ENCODE measurements at places on chromosomes 16 and 17.

- no peak for DNase-seq
Measured at GRCh38 chr16:56190048-56190676, 1.1 kb upstream of the GNAO1 start.

- DNase-seq, result peak; percentile 46
Measured at GRCh38 chr17:31373150-31374093, 18.1 kb upstream of the RAB11FIP4 start.

DNA sequence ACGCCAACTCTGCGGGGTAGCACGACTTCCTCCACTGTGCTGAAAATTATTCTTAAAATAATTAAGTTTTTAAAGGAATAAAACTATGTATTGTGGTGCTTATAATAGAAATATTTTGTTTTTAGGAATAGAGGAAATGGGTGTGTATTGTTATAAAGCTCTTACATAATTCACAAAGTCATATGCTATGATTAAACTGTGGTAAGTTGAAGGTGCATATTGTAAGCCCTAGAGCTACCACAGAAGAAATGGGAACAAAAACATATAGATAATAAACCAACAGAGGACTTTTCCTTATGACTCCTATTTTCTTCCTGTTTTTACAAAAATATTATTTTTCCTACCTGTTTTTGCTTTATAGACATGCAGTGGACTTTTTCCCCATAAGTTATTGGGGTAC is 4.3 kb upstream of the SLFN11 start:
- DNase-seq, result no peak

DNA sequence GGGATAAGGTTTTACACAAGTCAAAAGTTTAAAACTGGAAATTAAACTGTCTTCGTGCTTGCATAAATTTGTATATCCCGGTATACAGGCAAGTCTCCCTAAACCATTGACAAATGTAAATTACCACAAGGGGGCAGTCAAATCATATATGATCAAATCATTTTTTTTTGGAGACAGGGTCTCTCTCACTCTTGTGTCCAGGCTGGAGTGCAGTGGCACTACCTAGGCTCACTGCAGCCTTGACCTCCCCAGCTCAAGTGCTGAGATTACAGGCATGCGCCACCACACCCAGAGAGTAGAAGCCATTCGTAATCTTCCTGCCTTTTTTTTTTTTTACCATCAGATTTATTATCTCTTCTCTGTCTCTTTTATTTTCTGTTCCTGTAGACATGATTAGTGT is 18.5 kb downstream of the TOP2A start:
- DNase-seq, result peak; percentile 44

- DNase-seq, result no peak
Measured at GRCh38 chr17:55186937-55187770, 77.6 kb upstream of the HLF start.

DNA sequence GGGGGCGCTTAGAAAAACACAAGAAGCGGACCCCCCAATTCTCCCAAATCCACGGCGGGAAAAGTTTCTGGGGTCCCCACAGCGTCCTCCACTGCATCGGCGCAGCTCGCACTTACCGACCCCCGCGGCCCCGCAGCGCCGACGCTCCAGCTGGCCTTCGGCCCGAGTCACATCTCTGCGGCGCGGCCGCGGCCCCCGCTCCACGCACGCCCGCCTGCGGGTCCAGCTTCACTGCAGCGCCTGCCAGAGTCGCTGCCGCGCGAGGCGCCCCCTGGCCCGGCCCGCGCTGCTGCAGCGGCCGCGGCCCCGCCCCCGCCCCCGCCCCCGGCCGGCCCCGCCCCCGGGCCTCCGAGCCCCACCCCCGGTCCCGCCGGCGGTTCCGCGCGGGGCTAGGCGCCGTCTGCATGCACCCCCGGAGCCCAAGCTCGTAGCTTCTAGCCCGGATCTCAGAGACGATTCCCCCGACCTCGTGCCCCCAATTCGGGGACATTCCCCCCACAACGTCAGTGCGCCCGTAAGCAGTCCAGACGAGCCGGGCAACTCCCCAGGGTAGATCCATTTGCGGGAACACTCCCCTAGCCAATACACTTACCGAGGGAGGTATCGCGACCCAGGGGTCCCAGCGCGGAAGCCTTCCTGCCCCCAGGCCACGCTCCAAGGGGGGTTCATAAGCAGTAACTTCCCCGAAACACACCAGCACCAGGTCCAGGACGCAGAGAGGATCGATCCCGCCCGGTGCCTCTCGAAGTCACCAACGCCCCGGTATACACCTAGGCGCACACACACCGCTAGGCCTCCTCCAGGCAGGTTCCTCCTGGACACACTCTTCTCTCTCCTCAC is at the start of gene GPRC5B:
GPRC5B (minus strand) TSS at position 238 of the 840 bp plus-strand sequence. CDS start 12,003 bp downstream, outside the sequence.
- peak; percentile 10 for DNase-seq

GRCh38 chr16:769934-770333 is 9.4 kb downstream of the MSLN start:
- DNase-seq, result no peak

DNA sequence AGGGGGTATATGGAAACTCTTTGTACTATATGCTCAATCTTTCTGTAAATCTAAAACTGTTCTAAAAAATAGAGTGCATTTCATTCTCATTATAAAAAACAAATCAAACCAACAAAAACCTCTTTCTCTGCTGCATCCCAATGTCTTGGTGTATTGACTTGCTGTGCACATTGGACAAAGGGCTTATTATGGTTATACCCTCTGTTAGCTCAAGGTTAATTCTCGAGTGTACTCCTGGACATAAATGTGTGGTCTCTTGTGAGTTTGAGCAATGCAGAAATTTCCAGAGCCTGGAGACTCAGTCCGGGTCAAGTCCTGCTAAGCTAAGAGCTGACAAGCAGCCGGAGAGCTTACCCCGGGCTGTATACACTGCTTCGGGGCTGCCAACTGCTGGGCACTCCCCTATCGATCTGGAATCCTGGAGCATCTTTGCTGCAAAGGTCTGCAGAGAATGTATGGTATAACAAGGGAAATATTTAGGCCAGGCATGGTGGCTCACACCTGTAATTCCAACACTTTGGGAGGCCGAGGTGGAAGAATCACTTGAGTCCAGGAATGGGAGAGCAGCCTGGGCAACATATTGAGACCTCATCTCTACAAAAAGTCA is 66.2 kb upstream of the BRD7 start:
- DNase-seq, result no peak

- no peak for DNase-seq
Measured at GRCh38 chr16:14462811-14463210, 167.2 kb downstream of the PARN start.

GRCh38 chr17:48814504-48814903 is 2.5 kb downstream of the TTLL6 start:
- peak; percentile 65 for DNase-seq

DNA sequence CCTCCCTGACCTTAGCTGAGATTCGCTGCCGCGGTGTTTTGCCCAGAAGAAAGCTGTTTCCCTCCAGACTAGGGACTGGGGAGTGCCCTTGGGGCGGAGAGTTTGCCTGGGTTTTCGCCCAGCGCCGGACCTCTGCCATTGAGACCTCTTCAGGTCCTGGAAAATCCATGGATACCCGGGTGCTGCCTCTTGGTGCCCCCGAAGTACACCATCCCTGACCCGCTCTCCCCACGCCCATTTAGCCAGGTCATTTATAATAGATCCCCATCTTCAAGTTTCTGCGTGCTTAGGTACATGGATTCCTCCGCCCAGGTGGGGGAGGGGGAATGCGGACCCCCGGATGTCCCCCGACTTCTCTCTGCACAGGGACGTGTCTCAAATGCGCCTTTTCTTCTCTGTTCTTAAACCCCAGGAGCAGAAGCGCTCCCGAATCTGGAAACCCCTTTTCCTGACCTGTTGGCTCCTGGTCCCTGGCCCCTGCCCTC is 15.0 kb upstream of the CBX8 start:
- no peak for DNase-seq

GRCh38 chr16:23506606-23506994 is 3.7 kb downstream of the GGA2 start:
- DNase-seq, result no peak

DNA sequence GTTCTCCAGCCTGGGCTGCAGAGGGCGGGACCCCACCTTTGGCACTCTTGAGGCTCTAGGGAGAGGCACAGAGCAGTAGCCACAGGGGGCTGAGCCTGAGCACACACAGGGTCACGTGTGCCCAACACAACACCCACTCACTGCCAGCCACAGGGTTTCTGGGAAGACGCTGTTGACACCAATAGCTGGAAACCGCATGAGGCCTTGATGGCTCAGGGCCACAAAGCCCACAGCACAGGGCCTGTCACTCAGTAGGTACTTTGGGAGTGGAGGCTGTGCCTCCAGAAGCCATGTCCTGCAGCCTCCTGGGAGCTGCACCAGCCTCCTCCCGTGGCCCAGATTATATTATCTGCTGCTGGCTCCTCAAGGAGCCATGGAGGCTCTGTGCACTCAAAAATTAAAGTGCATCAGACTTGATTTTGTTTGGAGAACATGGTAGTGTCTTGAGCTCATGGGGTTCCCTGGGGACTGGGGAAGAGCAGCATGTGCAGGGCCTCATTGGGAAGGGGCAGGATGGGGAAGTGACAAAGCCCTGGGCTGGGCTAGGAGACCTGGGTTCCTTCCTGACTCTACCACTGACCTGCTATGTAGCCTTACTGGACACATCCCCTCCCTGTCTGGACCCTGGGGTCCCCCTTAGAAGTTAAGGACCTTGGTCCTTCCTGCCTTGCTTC is 12.5 kb upstream of the SREBF1 start:
- DNase-seq, result peak; percentile 87

- no peak for DNase-seq
Measured at GRCh38 chr17:72745241-72745640, 347.2 kb downstream of the SLC39A11 start.

- no peak for DNase-seq
Measured at GRCh38 chr17:19538095-19539039, 4.7 kb downstream of the SLC47A1 start.

DNA sequence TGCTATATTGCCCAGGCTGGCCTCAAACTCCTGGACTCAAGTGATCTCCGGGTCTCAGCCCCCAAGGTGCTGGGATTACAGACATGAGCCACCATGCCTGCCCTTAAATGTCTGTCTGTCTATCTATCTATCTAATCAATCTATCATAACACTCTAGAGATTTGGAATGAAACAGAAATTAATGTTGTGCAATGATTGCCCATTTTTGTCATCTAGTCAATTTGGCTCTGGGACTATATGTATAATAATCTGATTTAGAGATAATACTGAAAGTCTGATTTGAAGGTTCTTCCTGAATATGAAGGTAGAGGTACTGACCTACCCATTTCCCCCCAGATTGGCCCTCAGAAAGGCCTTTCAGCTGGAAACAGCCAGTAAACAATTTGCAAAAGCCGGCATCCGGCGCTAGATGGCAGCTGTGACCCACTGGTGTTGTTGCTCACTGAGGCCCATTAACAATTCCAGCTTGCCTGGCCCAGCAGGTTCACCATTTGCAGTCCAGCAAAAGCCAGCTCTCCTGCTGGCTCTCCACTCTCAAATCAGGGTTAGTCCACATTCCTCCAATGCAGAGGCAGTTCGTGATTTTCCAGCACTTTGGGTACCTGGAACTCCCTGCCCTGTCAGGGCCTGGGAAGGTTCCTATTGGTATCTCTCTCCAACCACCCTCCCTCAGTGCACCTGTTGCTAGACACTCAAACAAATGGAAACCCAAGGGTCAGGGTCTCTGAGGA is 22.9 kb upstream of the C16orf87 start:
- peak; percentile 34 for DNase-seq

DNA sequence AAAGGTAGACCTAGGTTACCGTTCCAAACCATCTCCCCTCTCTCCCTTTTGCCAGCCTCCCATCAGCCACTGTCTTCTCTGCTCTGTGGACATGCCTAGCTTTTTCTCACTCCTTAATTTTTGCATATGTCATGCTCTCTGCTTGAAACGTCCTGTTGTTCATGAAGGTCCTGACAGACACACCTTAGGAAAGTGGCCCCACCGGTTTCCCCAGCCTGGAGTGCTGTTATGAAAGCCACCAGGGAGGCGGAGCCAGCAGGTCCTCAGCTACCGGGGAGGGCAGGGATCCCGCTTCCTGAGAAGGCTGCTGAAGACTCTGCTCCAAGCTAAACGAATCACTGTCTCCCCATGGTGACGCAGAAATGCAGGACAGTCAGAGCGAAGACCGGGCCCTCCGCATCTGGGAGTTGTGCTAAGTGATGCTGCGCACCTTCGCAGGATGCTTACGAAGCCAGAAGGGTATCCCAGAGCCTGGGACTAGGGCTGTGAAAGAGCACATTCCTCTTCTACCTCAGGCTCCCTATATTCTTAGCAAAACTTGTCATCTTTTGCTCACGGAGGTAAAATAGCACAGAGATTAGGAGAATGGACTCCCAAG is 2.3 kb upstream of the SLC16A11 start:
- DNase-seq, result no peak

- DNase-seq, result no peak
Measured at GRCh38 chr17:11330826-11331225, 89.8 kb downstream of the SHISA6 start.

- DNase-seq, result no peak
Measured at GRCh38 chr17:2062571-2063183, 7.8 kb downstream of the HIC1 start.

GRCh38 chr17:63338272-63338671 is 107.8 kb downstream of the CYB561 start:
- no peak for DNase-seq

- DNase-seq, result no peak
Measured at GRCh38 chr16:61233713-61234112, 802.5 kb downstream of the CDH8 start.

DNA sequence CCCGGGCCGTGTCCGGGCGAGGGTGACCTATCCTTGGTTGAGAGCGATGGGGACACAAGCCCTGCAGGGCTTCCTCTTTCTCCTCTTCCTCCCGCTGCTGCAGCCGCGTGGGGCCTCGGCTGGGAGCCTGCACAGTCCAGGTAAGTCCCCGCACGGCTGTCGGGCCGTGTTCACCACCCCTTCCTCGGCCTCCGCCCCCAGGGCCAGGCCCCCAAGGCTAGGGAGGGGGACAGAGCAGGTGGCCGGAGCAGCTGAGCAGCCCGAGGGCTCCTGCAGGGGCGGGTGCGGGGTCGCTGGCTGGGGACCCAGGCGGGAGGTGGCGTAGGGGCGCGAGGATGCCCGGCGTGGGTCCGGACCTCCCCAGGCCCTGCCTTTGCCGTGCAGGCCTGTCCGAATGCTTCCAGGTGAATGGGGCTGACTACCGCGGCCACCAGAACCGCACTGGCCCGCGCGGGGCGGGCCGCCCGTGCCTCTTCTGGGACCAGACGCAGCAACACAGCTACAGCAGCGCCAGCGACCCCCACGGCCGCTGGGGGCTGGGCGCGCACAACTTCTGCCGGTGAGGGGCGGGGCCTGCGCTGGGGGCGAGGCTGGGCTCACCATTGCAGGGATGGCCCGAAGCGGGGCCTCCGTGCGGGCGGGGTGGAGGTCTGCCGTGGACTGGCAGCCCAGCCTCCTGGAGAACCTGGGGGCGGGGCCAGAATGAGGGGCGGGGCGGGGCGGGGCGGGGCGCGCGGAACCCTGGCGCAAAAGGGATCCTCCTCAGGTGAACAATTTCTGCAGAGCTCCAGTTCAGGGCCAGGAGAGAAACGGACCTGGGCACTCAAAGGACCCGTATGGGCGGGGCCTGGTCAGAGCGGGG is 631 bp downstream of the KREMEN2 start:
- peak; percentile 31 for DNase-seq

DNA sequence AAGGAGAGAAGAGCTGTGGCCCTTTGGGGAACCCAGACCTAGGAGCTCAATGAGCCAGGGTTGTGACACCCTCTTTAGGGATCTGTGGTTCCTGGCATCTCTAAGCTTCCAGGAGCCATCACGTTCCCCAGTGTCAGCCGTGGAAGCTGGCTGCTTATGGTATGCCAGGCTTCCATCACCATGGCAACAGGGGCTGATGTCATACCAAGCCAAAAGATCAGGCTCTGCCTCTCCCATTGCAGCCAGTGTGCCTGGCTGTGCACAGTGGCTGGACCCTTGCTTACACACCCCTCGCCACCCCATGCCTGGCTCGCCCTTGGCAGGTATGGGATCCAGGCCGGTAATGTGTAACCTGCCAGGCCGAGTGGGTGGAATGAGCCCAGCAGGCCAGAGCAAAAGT is 91.1 kb downstream of the SSH2 start:
- no peak for DNase-seq

GRCh38 chr16:12195296-12195695 is 218.8 kb downstream of the SNX29 start:
- DNase-seq, result no peak
